ENCODE measurements at places on chromosomes 12 and 14.

DNA sequence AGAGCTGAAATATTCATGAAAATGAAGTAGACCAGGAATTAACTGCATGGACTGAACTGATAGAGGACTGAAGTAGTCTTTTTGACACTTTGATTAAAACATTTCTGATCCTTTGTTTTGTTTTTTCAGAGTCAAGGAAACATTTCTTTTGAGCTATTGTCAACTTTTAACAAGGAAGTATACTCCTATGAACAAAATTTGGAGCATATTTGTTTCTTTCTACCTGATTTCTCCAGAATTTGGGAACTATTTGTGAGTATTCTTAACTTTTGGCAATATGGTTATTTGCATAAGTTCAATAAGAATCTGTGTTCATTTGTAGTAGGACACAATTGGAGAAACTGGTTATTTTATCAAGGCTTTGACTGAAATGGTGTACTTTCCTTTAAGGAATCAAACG is 71.3 kb upstream of the HECTD1 start:
- no peak for DNase-seq

- DNase-seq, result peak; percentile 52
These were observed 4.3 kb downstream of the IRF2BPL start for GRCh38 chr14:77024171-77024691.

DNA sequence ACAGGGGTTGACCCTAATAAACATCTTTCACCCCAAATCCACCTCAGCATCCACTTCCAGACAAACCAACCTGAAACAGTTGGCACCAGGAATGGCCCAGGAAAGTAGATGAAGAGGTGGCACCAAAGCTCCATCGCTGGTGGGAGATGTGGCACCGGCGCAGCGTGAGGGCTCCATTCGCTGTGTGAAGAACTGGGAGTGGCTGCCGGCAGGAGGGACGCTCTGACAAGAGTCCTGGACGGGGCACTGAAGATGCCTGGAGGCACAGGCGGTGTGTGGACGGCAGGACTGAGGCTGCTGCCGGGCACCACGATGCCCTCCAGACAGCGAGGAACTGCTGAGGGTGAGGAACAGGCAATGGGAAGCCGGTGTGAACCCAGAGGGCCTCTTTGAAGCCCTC is 29.3 kb downstream of the DIO3 start:
- no peak for DNase-seq

- DNase-seq, result no peak
These were observed 194.2 kb downstream of the BCL11B start for GRCh38 chr14:99077844-99078236.

DNA sequence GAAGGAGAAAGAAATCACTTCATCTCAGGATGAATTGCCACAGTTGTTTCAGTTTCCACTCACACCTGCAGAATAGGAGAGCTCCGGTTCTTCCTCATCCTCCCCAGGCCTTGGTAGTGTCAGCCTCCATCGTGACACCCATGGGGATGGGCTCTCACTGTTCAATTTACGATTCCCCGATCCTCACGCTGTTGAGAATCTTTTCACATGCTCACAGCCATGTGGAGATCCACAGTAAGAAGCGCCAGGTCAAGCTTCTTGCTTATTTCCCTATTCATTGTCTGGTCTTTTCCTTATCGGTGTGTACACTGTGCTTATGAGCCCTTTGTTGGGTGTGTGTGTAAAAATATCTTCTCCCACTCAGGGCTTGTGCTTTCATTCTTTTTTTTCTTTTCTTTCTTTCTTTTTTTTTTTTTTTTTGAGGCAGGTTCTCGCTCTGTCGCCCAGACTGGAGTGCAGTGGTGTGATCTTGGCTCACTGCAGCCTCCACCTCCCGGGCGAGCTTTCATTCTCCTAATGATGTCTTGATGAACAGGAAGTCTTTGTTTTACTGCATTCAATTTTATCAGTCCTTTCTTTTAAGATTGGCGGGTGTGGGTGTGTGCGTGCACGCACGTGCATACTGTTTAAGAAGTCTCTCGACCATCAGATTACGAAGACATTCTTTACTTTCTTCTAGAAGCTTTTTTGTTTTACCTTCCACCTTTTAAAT is 21.5 kb downstream of the RIN3 start:
- DNase-seq, result no peak

DNA sequence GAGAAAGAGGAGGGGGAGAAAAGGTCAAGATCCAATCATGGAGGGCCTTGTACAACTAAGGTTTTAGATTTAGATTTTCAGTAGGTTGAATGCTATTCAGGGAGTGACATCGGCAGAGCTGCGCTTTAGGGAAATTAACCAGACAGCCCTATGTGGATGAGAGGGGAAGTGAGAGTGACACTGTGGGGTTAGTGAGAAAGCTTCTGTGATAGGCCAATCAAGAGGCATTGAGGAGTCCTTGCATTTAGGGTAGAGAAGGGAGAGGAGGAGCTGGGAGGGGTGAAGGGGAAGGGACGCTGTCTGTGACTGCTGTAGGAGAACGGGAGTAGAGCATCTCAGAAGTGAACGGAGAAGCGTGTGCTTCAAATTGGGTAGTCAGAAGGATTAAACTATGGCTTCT is 3.4 kb downstream of the HSD17B6 start:
- DNase-seq, result no peak

Measured in EH (cell line).